Hippocampal formation (tissue), 2 donors: ENCODE measurements at places on chromosomes 3 and 15.
A peak's percentile ranks its signal among the peaks of the same experiment; 100 is the strongest.

DNA sequence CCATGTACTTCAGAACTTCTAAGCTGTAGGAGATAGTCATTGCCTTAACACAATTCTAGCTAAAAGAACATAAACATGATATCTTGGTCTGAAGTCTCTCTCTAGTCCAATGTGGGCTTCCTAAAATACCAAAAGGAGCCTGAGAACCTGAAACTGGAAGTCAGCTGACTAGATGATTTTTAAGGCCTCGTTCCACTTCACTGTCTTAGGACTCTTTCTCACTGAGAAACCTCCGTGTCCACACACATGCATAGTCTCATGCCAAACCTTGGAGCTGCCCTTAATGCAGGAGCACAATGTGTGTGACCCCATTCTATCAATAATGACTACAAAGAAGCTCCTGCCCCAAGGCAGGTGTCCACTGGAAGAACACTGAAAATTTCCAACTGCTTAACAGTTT is 87.7 kb downstream of the ETFA start:
- DNase-seq, result no peak

- DNase-seq, result no peak
These were observed 50.7 kb downstream of the SETD5 start for GRCh38 chr3:9448071-9448470.

DNA sequence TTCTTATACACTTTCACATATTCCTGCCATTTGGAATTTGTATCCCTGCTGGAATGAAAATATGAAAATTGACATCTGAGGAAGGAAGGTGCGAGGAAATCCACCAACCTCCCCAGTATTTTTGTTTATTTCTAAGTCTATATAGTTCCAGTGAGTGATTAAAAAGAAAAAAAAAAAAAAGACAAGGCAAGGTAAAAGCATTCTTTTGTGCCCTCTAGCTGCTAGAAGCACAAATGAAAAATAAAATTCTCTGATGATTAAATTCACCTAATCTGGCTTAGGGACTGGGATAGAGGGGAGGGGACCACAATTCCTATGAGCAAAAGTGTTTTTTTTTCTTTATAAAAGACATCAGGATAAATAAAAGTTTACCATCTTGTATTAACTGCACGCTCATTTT is 370.9 kb downstream of the NR2F2 start:
- no peak for DNase-seq

GRCh38 chr3:79167651-79168416 is 600.0 kb downstream of the ROBO1 start:
- no peak for DNase-seq

GRCh38 chr3:112930771-112931170 is 44.1 kb downstream of the CD200R1 start:
- no peak for DNase-seq

- DNase-seq, result no peak
These were observed 388.3 kb downstream of the MFSD1 start for GRCh38 chr3:159189994-159190669.

GRCh38 chr3:101675709-101676215 is 1.2 kb downstream of the ZBTB11 start:
- DNase-seq, result no peak

DNA sequence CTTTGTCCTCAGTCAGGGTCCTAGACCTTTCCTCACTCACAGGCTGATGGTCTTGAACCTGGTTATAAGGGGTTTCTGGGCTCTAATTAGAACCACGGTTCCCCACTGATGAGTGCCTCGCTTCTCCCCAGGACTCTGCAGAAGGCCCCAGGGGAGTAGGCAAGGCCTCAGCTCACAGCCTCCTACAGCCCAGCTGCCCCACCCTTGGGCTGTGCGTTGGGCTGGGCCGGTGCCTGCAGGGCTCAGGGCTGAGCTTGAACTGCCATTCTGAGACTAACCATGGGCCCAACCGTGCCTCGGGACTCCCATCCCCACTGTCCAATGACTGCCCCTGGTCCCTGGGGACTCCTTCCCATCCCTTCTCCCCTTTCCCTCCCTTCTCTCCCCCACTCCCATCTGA is 25.6 kb downstream of the CLEC3B start:
- DNase-seq, result no peak

- DNase-seq, result no peak
These were observed 2.0 kb downstream of the MGLL start for GRCh38 chr3:127820221-127820825.

DNA sequence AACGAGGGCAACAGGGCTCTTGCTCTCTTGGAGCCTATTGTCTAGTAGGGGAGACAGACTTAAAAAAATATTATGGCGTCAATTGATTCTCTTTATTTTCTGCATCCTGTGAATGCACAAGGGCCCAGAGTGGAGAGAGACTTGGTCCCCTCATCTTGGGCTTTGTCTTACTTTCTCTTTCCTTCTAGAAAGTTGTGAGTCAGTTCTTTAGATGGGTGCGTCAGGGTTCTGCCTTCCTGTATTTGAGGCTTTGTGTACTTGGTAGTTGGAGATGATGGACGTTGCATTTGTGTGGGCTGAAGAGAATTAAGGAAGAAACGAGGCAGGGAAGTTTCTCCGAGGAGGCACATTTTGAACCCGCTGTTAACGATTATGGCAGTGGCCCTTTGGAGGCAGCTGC is 52.9 kb downstream of the CACNA1D start:
- no peak for DNase-seq

DNA sequence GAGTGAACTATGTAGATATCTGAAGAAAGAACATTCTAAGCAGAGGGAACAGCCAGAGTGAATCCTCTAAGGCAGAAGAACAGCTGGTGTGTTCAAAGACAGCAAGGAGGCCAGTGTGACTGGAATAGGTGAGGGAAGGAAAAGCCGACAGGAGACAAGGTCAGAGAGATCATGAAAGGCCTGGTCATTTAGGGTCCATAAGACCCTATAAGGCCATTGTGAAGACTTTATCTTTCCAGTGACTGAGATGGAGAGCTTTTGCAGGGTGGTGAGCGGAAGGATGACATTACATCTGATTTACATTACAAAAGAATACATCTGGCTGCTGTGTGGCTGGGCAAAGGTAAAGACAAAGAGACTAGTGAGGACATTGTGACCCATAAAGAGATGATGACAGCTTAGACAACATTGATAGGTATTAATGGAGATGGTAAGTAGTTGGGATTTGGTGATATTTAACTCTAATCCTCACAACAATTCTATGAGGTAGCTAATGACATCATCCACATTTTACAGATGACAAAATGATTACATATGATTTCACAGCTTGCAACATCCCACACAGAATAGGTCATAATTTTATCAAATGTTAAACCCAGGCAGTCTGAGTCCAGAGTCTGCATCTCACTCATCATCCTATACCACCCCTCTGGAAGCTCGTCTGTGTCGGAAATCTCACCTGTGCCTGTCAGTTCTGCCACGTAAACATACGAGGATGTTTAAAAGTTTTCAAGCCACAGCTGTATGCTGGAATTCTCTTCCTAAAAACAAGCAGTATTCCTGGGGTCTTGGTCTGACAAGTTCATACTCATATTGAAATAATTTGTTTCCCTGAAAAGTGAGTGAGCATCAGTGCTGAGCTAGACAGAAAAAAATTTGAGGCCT is 70.2 kb upstream of the PIK3R4 start:
- no peak for DNase-seq

GRCh38 chr3:10482631-10483363 is 22.6 kb downstream of the ATP2B2 start:
- DNase-seq, result no peak

DNA sequence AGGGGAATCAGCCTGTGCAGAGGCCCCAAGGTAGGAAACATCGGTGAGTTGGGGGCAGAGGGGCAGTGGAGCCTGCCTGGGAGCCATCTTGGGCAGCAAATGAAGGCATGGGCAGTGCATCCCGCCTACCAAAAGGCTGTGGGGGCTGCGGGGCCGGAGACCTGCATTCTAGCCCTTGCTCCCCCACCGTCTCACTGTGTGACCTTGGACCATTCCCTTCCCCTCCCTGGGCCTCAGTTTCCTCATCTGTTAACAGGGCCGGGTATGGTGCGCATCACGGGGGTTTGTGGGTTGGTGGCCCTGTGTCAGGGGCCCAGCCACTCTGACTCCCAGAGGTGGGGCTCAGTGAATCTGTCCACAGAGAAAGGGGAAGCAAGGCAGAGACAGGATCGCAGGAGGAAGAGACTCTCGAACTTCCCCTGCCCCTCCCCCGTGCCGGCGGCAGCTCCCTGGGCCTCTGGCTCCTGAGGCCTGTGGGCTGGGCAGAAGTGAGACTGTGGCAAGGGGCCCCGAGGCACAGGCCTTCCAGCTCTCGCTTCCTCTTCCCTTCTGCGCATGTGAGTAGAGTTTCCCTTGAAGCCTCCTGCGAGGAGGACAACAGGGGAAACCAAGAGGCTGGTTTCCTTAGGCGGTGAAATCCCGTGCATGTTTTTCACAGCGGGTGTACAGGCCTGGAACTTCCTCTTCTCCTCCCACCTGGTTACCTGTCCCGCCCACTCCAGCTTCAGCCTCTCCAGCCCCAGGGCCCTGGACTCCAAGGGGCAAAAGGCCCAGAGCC is 42.9 kb downstream of the IDH2 start:
- peak; percentile 67 for DNase-seq

DNA sequence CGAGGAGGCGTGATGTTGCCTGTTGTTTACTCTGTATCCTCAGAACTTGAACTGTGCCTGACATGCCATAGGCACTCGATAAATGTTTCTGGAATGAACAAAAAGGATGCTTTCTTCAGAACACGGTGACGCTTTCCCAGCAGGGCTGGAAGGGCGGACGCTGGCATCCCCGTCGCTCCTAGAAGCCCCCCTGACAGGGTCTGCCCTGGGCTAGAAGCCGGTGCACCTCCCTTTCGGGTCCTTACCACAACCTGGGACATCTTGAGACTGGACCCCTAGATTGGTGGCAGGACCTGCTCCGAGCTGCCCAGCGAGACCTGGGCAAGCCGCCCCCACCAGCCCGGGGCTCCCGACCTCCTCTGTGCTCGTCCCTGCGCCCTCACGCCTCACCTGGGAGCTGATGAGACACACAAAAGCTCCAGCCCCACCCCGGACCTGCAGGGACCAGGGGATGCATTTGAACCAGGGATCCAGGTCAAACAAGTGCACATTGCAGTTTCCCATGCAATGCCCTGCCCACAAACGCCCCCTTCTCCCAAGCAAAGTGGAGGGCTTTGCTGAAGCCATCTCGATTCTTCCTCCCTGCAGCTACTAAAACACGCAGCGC is 131.2 kb upstream of the MEF2A start:
- no peak for DNase-seq

DNA sequence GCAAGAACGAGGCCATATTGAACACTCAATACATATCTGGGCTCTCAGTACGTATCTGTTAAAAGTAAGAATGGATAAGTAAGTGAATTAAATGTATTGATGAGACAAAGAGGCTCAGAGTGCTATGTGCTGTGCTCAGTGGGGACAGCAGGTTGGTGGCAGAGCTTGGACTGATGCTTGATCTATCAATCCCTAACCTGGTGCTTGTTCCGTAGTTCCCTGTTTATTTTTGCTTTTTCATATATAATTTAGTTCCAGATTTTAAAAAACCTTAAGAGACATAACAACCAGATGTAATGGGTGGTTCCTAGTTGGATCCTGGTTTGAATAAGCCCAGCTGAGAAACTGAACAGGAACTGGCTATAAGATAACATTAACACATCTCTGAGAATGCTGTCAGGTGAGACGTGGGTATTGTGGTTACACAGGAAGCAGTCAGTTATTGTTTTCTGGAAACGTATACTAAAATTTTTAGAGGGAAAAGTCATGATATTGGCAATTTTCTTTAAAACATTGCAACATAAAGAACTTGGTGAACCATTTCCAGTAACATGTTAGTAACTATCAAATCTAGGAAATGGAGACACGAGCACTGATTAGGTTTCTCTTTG is 120.5 kb downstream of the FOXB1 start:
- no peak for DNase-seq

DNA sequence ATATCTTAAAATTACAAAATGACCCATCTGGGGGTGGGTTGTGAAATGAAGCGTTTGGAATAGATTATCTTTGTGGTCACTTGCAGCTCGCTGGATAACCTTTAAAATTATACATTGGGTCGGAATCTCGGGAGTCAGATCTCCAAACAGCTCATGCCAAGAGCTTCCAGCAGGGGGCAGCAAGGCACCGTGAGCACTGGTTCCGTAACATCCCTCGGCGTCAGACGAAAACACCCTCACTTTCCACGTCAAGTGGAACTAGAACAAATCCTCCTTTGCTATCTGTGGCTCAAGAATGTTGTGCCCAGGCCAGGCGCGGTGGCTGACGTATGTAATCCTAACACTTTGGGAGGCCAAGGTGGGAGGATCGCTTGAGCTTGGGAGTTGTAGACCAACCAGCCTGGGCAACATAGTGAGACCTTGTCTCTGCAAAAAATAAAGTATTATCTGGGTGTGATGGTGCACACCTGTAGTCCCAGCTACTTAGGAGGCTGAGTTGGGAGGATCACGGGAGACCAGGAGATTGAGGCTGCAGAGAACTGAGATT is 31.1 kb downstream of the UMPS start:
- peak; percentile 83 for DNase-seq

DNA sequence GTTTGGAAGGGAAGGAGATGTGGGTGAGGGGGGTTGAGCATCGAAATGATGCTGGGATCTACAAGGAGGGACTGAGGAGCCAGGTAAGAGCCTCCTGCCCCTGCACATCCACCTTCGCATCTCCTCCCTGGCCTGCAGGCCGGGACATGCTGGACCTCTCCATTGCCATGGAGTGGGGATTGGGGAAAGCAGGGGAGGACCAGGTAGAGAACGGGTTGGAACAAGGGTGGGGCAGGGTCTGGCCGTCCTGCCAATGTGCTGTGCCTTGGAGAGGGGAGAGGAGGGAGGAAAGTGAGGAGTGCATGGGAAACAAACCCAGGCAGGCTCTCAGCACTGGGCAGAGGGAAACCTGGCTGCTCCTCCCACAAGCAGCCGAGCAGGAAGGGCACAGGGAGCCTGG is 10.6 kb downstream of the PLA2G4B start:
- no peak for DNase-seq

- DNase-seq, result no peak
These were observed 18.4 kb upstream of the ABTB1 start for GRCh38 chr3:127654374-127654773.

GRCh38 chr3:176740906-176741663 is 456.2 kb downstream of the TBL1XR1 start:
- DNase-seq, result no peak

DNA sequence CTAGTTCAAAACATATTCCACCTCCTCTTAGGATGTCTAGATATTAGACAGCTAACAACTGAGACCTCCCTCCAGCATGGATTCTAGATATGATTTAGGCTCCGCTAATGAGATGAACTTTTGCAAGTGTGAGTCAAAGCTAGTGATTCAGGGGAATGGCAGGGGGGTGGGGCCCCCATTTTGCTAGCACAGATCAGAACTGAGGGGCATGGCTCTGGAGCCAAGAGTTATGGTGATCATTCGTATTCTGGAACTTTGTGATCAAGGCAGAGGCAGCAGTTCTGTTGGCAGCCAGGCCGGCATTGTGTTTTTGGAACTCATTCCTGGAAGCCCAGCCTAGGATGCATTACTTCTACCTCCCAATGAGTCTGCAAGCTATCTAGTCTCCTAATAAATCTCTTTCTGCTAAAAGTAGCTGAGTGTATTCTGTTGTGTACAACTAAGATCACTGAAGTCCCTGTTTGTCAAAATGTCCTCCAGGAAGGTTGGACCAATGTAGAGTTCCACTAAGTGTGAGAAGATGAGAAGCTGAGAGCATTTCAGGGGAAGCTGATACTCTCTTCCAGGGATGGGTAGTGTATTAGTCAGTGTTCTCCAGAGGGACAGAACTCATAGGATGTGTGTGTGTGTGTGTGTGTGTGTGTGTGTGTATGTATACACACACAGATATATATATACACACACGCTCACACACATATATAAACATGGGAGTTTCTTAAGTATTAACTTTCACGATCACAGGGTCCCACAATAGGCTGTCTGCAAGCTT is 312.7 kb downstream of the TLE3 start:
- no peak for DNase-seq

GRCh38 chr3:71219744-71220638 is 363.5 kb downstream of the FOXP1 start:
- DNase-seq, result no peak
